Hepatocyte (in vitro differentiated cells): ENCODE measurements at places on chromosomes 11 and 22. TPM values are rescaled to one million over a fixed set of nuclear protein-coding genes. Genes with fewer than 3 reads are reported as not detected.

The BLID gene
- total RNA-seq: 1.7 and 2.3 TPM in 2 replicates

DNA sequence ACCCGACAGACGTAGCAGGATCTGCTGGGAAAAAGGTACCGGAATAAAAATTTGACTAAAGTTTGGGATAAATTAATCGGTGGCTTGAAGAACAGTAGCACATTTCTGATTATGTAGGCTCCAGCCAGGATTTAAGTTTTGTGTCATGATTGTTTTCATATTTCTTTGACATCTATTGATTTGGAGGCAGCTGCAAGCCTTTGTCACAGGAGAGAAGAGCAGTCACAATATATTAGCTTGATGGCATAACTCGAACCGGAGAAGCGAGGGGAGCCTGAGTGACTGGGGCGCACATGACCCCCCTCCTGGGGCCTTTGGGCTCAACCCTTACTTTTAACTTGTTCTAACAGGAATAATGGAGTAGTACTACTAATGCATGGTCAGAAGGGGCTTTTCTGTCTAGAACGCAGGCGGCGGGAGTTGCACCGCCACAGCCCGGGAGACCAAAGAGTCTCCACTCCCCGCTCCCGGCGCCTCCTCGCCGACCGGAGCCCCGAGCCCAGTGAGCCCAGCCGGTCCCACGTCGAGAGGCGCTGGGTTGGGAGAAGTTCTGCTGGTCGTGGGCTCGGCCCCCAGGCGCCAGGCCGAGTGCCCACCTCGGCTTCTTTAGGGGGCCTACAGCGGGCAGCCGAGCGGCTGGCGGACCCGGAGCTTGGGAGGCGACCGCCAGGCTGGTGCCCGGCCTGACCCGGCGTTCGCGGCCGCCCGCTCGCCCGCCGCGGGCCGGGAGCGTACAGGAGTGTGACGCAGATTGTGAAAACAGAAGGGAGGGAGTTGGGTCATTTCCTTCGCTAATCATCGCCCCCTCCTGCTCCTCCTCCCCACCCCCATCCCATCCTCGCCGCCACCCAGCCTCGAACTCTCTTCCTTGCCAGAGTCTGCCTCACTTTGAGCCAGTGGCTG is 15.7 kb upstream of the PAX6 start:
- no peak for DNase-seq
- no peaks in the 10 kb centered on the region for H3K36me3 ChIP-seq
- H3K27ac ChIP-seq: no peak overlapping the region
- no peaks in the 10 kb centered on the region for H3K4me1 ChIP-seq
- H3K4me3 ChIP-seq: no peak overlapping the region

The RASL10A gene
- 0.33 and 1.7 TPM in 2 replicates for total RNA-seq

GRCh38 chr11:35487532-35488078 is 37.8 kb downstream of the PAMR1 start:
- peaks cover 6% of the 10 kb centered on the region for H3K4me1 ChIP-seq
- peak; percentile 66 for DNase-seq
- H3K36me3 ChIP-seq: no peaks in the 10 kb centered on the region

The CARD18 gene
- not detected in 2 replicates for total RNA-seq

The OR2D2 gene
- 0.24 and 0.30 TPM in 2 replicates for total RNA-seq

DNA sequence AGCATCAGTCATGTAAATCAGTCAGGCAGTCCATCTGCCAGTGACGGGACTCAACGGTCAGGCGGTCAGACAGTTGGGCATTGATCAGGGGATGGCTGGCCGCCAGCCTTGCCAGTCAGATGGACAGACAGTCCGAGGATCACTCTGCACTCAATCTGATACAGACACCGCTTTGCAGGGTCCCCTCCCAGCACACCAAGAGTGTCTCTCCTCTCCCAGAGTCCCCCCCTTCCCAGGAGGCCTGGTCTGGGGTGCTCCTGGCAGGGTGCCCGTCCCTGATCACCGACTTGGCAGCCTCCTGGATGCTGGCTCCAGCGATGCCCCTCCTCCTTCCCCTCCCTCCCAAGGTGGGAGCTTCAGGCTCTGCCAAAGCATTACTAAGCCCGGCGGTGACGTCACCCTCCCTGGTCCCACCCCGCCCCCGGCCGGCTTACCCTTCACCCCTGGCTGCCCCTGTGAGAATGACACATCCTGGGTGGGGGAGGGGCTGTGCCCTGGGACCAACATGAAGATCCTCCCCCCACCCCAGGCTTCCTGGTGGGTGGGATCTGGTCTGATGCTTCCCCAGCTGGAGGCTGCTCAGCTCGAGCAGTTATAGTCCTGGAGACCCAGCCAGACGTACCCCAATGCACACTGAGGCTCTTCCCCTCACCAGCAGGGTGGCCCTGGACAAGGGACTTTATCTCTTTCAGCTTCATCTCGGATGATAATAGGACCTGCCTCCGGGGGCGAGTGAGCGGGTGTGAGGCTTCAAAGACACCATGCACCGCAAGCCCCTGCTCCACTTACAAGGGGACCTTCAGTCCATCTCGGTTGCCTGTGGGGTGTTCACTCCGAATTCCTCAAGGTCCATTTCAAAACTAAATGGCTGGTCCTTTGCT is 69.2 kb downstream of the CD82 start:
- H3K27me3 ChIP-seq: no peaks in the 10 kb centered on the region
- H3K36me3 ChIP-seq: no peaks in the 10 kb centered on the region
- no peak overlapping the region for H3K4me3 ChIP-seq
- peak; percentile 92 for DNase-seq

GRCh38 chr11:34145847-34146381 is 40.5 kb downstream of the NAT10 start:
- H3K4me3 ChIP-seq: no peak overlapping the region
- H3K27me3 ChIP-seq: no peaks in the 10 kb centered on the region
- DNase-seq: no peak

DNA sequence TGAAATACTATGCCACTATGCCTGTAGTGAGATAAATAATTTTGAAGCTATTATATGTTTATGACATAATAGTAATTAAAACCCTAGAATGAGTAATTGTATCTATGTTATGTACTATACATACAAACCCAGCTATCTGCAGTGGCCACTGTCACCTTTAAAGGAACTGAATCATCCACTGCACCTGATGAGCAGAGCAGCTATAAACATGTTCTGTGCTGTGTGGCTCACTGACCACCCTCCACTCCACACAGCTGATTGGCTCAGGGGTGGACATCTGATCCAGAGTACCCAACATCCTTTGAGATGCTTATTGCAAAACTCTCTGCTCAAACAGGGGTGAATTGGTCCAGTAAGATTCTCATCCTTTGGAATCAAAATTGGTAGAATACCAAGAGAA is 19.2 kb upstream of the RRAS2 start:
- no peaks in the 10 kb centered on the region for H3K36me3 ChIP-seq
- no peak overlapping the region for H3K27ac ChIP-seq
- DNase-seq: no peak

The SLC22A8 gene
- total RNA-seq: not detected in 2 replicates

- no peaks in the 10 kb centered on the region for H3K27me3 ChIP-seq
- no peak overlapping the region for H3K4me3 ChIP-seq
- DNase-seq: no peak
- H3K36me3 ChIP-seq: no peaks in the 10 kb centered on the region
- peaks cover 20% of the 10 kb centered on the region for H3K4me1 ChIP-seq
Observed at GRCh38 chr22:46007003-46007847, 30.3 kb upstream of the WNT7B start.

- H3K4me1 ChIP-seq: peaks cover 21% of the 10 kb centered on the region
- DNase-seq: no peak
- H3K27me3 ChIP-seq: no peaks in the 10 kb centered on the region
- H3K4me3 ChIP-seq: no peak overlapping the region
Observed at GRCh38 chr11:130480711-130481140, 32.3 kb downstream of the ADAMTS15 start.

DNA sequence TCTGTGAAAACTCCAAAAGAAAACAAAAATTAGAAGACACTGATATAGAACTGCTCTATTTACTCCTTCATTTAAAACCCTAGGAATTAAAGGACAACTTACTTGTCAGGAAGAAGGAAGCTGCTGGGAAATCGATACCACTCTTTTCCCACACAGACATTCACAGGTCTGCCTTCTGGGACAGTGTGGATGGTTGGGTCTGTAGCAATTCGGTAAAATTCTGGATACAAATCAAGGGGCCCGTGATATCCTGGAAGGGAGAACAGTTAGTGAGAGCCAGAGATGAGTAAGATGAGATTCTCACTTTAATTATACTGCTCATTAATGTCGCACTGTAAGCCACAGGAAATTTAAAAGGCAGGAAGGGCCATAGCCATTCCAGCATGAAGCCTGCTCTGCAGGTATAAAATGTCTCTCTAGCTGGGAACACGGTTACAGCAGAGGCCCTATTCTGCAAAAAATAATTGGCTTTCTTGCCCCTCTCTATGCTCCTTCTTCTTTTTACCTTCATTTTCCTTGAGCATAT is 34.0 kb downstream of the ALG9 start:
- H3K27me3 ChIP-seq: no peaks in the 10 kb centered on the region
- no peak overlapping the region for H3K4me3 ChIP-seq
- H3K4me1 ChIP-seq: peaks cover 40% of the 10 kb centered on the region
- H3K36me3 ChIP-seq: no peaks in the 10 kb centered on the region
- H3K27ac ChIP-seq: peak overlapping the region; percentile 57

DNA sequence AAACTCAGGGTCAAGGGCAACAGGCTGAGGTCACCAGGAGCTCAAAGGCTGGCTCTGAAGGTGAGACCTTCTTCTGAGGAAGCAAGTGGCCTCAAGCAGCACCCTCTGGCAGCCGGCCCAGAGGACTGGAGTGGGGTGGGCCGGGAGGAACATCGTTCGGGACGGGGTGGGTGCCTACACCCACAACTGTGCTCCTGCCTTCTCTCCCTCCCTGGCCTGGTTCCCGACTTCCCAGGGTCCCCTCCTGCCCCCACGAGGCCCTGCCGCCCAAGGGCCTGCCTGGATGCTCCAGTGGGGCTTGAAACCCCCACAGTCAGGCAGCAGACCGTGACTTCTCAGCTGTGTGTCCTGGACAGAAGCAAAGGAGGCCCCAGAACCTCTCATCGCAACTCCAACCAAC is 195.7 kb downstream of the IGLL1 start:
- no peak for DNase-seq
- H3K4me1 ChIP-seq: peaks cover 11% of the 10 kb centered on the region
- H3K36me3 ChIP-seq: no peaks in the 10 kb centered on the region
- H3K27me3 ChIP-seq: no peaks in the 10 kb centered on the region
- no peak overlapping the region for H3K4me3 ChIP-seq

- no peak overlapping the region for H3K4me3 ChIP-seq
- no peak for DNase-seq
- no peaks in the 10 kb centered on the region for H3K36me3 ChIP-seq
- H3K4me1 ChIP-seq: no peaks in the 10 kb centered on the region
- H3K27ac ChIP-seq: no peak overlapping the region
Observed at GRCh38 chr11:123431619-123432018, 1.6 kb downstream of the GRAMD1B start.

- no peaks in the 10 kb centered on the region for H3K27me3 ChIP-seq
- peak overlapping the region; percentile 90 for H3K27ac ChIP-seq
- H3K4me3 ChIP-seq: no peak overlapping the region
- peak; percentile 60 for DNase-seq
- peaks cover 18% of the 10 kb centered on the region for H3K4me1 ChIP-seq
- no peaks in the 10 kb centered on the region for H3K36me3 ChIP-seq
Observed at GRCh38 chr22:27488456-27489177, 312.9 kb downstream of the MN1 start.

DNA sequence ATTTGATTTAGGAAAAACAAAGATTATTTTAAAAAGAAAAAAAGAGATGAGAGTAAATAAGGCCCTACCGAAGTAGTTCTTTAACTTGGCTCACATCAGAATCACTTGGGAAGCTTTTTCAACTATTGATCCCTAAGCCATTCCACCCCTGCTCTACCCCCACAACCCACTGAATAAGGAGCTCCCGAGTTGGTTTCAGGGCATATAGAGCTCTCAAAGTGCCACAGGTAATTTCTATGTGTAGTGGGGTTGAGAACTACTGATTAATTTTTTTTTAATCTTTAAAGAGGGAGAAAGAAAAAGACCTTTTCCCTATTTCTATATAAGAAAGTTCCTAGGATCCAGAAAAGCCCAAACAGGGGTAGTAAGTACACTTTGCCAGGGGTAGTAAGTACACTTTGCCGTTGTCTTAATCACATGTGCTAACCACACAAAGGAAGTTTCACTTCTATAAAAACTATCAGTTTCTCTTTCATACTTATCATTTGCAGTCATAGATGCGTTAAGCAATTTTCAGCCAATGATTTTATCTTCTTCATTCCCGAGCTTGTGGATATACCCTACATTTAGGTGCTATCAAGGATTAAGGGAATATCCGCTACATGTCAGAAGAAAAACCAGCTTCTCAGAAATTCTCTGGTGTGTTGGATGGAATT is 108.4 kb upstream of the ZC3H12C start:
- DNase-seq: no peak
- H3K27ac ChIP-seq: no peak overlapping the region
- H3K36me3 ChIP-seq: no peaks in the 10 kb centered on the region
- no peaks in the 10 kb centered on the region for H3K27me3 ChIP-seq
- no peak overlapping the region for H3K4me3 ChIP-seq

DNA sequence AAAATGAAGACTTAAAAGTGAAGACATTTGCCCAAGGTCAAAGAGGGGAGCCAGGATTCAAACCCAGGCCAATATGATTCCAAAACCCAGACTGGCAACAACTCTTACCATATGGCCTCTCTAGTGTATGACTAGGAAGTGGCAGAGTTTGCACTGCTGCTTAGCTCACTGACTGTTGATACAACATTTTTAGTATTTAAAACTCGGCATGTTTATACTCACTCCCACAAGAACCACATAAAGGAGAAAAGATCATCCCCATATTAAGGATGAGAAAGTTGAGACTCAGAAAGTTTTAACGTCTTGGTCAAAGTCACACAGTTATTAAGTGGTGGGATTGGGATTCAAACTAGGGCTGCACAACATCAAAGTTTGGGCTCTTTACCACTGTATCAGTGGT is 81.7 kb downstream of the CCDC34 start:
- no peak for DNase-seq
- no peaks in the 10 kb centered on the region for H3K4me1 ChIP-seq
- no peak overlapping the region for H3K4me3 ChIP-seq
- no peaks in the 10 kb centered on the region for H3K36me3 ChIP-seq
- H3K27me3 ChIP-seq: no peaks in the 10 kb centered on the region

- no peaks in the 10 kb centered on the region for H3K27me3 ChIP-seq
- H3K36me3 ChIP-seq: no peaks in the 10 kb centered on the region
- H3K4me1 ChIP-seq: no peaks in the 10 kb centered on the region
- DNase-seq: no peak
- no peak overlapping the region for H3K4me3 ChIP-seq
- H3K27ac ChIP-seq: no peak overlapping the region
Observed at GRCh38 chr11:78833237-78833636, 258.6 kb upstream of the NARS2 start.

DNA sequence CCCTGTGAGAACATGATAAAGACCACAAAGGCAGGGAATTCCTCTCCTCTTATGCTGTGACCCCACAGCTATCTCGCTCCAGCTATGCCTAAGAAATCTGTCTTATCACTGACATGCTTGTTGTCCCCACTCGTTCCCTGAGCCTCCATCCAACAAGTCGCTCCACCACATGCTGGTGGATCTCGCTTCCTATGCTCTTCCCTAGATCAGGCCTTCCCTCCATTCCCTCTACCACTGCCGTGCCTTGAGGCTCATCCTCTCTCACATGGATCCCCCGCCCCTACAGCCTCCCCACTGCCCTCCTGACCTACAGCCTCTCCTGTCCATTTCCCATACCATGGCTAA is 1.4 kb upstream of the DGAT2 start:
- no peak overlapping the region for H3K27ac ChIP-seq
- no peaks in the 10 kb centered on the region for H3K27me3 ChIP-seq
- H3K4me3 ChIP-seq: no peak overlapping the region
- DNase-seq: no peak
